Stimulated activated CD8-positive, alpha-beta memory T cell treated with anti-CD3 and anti-CD28 coated beads, Interleukin-7, amount 100 ng/mL, for 1 hour (primary cell): ENCODE measurements at places on chromosomes 12 and 14.

DNA sequence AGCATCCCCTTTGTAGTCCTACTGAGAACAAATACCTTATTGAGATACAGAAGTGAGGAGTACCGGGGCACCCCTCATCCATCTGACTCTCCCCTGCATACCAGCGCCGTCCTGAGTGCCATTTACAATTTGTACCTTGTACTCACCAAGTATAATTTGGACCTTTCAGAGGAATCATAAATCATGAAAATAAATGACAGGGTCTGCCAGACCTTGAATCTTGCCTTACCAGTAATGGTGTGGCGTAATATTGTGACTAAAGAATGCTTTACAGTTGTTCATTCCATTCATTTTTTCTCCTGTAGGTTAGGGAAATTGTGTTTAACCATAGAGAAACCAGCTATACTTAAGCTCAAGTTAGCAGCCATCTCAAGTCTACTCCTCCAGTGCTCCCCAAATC, 243.7 kb upstream of the RGS6 start:
- DNase-seq: no peak

- no peak for DNase-seq
Measured at GRCh38 chr14:34536951-34537676, 2.4 kb downstream of the EAPP start.

- no peak for DNase-seq
Measured at GRCh38 chr14:50061664-50062437, 54.5 kb downstream of the VCPKMT start.

DNA sequence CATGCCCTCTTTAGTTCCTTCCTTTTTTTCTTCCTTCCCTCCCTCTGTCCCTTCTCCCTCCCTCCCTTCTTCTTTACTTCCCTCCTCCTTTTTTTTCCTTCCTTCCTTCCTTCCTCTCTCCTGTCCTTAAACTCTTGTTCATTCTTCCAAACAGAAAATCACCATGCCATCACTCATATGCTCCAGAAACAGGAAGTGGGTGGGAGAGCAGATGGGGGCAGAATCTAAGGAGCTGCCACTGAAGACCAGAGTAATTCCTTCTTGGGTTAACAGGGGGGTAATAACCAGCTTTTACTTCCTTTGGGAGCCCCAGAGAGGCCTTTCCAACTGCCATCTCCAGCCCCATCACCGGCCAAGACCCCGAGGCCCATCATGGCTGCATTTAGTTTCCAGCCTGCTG, 51.2 kb downstream of the SVOP start:
- DNase-seq: no peak

- no peak for DNase-seq
Measured at GRCh38 chr14:55309761-55310365, 38.6 kb downstream of the FBXO34 start.

DNA sequence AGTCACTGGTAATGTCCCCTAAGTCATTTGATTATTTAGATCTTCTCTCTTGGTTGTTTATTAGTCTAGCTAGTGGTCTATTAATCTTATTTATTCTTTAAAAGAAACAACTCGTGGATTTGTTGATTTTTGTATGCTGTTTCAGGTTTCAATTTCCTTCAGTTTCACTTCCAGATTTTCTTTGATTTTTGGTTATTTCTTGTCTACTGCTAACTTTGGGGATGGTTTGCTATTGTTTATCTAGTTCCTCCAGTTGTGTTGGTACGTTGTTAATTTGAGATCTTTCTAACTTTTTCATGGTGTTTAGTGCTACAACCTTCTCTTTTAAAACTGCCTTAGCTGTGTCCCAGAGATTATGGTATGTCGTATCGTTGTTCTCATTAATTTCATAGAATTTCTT, 18.5 kb upstream of the CD69 start:
- no peak for DNase-seq

- no peak for DNase-seq
Measured at GRCh38 chr12:26214121-26214520, 18.7 kb downstream of the SSPN start.

DNA sequence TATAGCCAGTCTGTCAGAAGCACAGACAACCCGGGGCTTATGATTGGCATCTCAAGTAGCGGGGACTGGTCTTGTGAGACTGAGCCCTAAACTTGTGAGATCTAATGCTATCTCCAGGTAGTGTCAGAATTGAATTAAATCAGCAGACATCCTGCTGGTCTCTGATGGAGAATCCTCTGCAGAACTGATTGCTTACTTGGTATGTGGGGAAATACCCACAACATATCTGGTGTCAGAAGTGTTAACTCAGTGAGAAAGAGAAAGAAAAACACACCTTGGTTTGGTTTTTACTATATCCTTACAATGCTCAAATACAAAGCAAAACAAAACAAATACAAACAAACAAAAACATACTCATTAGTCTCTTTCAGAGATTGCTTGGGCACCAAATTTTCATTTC, 10.0 kb downstream of the SEL1L start:
- no peak for DNase-seq

DNA sequence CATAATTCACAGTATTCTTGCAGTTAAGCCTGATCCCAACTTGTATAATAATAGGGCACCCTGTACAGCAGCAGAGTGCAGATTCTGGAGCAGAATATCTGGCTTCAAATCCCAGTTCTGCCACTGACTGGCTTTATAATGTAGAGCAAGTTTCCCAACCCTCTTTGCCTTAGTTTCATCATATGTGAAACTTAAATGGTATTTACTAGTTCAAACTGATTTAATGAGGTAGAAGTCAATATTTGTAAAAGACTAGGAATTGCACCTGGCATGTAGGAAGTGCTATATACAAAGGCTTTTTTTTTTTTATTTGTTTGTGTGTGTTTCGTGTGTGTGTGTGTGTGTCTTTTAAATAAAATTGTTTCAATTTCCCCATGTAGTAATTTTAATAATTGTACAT, 125.9 kb downstream of the CCER1 start:
- DNase-seq: no peak

DNA sequence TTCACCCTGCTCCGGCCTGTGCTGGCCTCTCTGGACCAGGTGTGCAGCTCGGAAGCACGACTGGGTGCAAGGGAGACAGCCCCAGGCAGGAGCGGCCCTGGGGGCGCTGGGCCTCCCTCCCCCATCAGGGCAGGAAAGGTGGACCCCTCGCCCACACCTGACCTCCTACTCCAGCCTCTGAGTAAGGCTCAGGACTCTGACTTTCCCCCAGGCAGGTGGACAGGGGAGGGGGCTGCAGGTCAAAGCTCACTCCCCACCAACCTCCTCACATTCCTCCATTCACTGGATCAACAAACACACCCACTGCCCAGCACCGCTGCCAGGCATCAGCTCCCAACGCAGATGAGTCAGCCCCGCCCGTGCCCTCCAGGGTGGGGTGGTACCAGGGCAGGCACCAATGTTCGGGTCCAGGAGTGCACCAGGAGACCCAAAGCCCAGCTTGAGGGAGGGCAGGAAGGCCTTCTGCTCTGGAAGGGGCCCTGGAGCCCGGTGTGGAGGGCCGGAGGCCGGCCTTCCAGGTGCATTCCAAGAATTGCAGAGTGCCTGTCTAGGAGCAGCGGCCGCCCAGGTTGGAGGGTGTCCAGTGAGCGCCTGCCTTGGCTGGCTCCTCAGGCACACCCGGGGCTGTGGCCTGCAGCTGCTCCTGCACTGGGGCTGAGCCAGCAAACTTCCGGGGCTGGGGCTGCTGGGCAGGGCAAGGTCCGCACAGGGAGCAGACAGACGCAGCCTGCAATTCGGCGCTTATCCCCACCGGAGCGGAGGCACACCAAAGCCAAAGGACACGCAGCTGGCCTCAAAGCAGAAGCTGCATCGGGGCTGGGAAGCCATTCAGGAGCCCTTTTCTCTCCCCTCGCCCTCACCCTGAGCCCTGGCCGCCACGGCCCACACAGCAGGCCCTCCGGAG, 1.6 kb upstream of the INF2 start:
- no peak for DNase-seq

DNA sequence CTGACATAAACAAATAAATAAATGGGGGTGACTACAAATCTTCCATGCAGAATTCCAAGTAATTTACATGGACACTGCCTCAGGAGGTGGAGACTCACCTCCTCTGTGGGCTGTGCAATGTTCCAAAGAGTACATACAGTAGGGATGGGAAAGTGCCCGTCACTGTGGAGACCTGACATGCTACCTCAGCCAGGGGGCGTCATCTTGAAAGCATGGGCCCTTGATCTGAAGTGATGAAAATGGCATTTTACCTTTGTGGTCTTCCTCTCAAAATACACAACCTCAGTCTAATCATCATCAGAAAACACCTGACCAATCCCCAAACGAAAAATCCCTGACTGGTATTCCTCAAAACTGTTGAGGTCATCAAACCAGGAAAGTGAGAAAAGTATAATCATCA, 48.4 kb downstream of the ANAPC7 start:
- no peak for DNase-seq

GRCh38 chr12:91400271-91400670, 217.7 kb upstream of the DCN start:
- DNase-seq: no peak

- DNase-seq: no peak
Measured at GRCh38 chr12:128326406-128326805, 59.4 kb downstream of the TMEM132C start.

- DNase-seq: no peak
Measured at GRCh38 chr12:100798286-100799160, 3.9 kb downstream of the ANO4 start.

DNA sequence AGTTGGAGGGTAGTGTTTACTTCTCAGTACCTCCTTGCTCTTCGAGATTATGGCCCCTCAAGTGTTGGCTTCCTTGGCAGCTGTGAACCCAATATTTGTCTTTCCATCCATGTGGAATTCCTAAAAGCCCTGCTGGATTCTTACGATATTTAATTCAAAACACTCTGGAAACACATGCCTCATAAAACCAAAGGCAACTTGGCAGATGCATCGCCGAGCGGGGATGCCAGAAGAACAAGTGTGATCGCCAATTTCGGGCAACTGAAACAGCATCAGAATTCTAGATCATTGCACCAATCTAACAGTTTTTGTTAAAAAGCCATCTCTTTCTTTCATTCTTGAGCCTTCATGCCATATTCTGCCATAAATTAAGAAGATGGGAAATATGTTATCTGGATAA, 934.4 kb downstream of the AACS start:
- DNase-seq: no peak

- no peak for DNase-seq
Measured at GRCh38 chr14:95207475-95208233, 50.3 kb upstream of the DICER1 start.

GRCh38 chr12:19248929-19249602, 119.5 kb downstream of the PLEKHA5 start:
- no peak for DNase-seq

- no peak for DNase-seq
Measured at GRCh38 chr14:101195309-101195901, 291.9 kb upstream of the RTL1 start.

DNA sequence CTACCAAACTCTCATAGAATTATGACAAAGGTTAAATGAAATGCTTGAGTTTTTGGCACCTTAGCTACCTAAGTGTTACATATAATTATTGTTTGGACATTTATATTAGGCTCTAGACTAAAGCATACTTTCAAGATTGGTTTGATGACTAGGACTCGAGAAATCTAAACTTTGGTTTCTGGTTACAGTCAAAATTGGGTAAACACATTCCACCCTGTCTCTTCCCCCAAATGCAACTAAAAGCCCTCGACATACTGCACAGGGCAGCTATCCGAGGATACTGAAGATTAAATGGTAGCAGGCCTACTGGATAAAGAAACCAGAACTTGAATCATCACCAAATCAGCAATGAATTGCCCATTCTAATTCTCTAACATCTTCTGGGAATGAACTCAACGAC, 369.1 kb downstream of the PRKD1 start:
- no peak for DNase-seq

- DNase-seq: no peak
Measured at GRCh38 chr12:15581006-15581405, 208.2 kb downstream of the EPS8 start.

GRCh38 chr12:91980389-91980821, 165.2 kb downstream of the BTG1 start:
- no peak for DNase-seq

DNA sequence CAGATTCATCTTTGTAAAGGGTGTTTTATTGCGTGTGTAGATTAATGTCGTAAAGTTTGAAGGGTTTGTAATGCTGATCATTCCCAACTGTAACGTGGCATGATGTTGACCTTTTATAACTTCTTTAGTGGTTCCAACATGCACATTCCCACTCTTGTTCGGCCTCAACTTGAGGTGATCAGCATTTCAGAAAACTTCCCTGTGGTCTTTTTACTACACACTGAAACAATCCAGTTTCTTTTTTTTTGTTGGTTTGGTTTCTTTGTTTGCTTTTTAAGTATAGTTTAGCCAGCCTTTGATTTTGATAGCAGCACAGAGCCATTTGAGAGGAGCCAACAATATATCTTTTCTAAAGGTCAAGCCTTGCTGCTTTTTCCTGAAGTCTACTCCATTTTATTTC, 22.8 kb downstream of the UTP20 start:
- DNase-seq: no peak

DNA sequence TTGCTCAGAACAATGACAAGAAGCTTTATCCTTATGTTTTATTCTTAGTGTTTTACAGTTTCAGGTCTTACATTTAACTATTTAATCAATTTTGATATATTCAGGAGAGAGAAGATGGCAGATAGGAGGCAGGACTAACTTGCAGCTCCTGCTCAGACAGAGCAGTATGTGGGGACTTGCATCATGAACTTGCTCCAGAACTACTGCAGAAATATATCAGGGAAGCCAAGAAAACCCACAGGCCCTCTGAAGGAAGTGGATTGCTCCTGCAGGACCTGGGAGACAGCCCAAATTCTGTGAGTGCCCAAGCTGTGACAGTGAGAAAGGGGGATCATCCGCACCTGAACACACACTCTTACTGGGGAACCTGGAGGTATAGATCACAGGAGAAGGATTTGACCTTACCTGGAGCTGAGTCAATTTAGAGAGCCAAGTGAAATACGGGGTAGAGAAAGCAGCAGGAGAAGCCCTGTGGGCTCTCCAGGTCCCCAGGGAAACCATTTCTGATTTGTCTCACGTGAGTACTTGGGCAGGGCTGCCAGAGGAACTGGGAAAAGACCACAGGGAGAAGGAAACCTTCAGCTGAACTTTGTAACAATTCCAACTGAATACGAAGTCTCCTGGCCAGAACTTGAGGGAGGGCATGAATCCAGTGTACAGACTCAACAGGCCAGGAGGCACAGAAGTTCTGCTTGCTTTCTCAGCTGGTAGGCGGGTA, 28.9 kb upstream of the TSPAN8 start:
- DNase-seq: no peak

DNA sequence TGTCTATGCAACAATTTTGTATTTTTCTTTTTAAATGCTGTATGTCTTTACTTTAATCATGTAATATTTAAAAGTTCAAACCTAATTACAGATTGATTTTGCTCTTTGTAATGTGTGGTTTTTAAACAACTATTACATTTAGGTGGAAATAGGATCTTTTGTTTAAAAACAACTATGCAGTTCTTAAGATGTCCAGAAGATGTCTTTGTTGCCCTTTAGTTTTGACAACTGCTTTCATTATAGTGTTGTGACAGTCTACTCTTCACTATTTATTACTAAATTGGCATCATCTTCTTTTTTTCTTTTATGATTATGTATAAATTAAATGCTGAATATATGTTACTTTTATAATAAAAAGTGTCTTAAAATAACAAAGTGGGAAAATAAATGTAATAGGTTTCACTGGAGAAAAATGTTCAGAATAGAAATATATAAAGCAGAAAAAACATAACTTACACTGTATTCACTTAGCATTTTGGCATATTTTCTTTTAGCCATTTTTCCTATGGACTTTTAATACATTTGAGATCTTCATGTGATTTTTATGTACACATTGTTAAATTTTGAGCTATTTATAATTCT, 27.1 kb upstream of the PCNX4 start:
- DNase-seq: no peak
